ENCODE measurements at places on chromosomes 11 and 22.

DNA sequence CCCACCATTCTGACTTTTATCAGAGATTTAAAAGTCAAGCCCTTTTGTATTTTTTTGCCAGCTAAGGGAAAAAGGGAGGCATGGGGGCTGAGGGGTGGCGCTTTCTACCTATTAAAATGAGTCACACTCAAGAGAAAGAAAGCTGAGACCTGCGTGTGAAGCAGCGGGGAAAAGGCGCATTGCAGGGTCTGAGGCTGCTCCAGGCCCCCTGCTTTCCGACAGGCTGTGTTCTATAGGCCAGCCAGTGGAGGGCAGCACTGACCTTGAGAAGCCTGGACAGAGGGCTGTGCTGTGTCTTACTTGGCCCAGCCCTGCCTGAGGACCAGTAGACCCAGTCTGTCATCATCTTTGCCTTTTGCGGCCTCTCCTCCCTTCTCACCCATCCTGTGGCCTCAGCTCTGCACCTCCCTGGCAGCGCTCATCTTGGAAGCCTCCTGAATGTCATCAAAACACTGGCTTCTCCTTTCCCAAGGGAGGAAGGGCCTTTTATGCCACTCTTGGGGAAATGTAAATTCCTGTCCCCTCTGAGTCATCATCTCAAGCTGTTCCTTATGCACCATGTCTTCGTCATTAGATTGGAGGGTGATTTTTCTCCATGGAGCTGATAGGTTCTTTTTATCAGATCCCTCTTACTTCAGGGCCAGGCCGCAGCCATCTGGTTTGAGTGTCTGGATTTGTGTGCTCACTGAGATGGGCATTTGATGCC, 12.6 kb upstream of the MAPK8IP1 start:
- DNase-seq, result peak; percentile 57

DNA sequence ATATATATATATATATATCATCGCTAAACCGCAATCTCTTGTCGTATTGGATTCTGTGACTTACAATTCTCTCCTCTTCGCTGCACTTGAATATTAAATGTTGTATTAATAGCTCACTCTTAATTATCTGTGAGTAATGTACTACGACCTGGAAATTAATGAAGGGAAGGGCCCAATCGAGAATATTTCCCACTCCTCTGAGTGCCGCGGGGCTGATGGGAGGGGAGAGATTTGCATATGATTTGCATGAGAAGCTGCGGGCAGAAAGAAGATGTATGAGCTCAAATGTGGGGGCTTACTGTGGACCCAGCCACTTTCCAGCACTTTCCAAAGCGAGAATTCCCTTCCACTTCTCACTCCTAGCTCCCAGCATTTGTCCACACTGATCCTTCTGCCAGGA, 141.2 kb downstream of the MN1 start:
- no peak for DNase-seq

GRCh38 chr11:122213171-122213570, 97.2 kb upstream of the BLID start:
- no peak for DNase-seq

DNA sequence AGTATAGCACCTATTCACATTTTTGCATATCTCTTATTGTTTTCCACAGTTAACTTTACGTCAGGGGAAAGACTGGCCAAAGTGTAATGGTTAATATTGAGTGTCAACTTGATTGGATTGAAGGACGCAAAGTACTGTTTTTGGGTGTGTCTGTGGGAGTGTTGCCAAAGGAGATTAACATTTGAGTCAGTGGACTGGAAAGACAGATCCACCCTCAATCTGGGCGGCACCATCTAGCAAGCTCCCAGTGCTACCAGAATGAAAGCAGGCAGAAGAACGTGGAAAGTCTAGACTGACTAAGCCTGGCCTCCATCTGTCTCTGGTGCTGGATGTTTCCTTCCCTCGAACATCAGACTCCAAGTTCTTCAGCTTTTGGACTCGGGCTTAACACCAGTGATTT, 1900.7 kb upstream of the RAG2 start:
- DNase-seq, result no peak

GRCh38 chr11:32304521-32304920, 130.8 kb downstream of the WT1 start:
- no peak for DNase-seq

GRCh38 chr11:122258446-122259194, 142.6 kb upstream of the BLID start:
- no peak for DNase-seq

DNA sequence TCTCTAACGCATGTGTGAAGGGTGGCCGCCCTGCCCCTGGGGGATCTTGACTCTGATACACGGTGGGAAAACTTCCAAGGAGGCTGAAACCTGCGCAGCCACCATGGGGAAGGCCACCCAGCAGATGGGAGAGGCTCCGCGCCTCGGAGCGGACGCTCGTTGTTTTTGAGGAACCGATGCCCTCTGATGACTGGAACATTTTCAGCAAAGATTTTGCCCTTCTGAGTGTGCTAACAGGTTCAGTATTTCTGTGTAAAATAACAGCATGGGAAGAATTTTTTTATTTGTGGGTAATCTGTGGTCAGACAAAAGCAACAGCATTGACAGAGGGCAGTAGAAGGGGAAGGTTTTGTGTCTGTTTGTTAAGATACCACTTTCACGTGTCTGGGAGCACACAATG, 16.7 kb downstream of the MB start:
- no peak for DNase-seq

DNA sequence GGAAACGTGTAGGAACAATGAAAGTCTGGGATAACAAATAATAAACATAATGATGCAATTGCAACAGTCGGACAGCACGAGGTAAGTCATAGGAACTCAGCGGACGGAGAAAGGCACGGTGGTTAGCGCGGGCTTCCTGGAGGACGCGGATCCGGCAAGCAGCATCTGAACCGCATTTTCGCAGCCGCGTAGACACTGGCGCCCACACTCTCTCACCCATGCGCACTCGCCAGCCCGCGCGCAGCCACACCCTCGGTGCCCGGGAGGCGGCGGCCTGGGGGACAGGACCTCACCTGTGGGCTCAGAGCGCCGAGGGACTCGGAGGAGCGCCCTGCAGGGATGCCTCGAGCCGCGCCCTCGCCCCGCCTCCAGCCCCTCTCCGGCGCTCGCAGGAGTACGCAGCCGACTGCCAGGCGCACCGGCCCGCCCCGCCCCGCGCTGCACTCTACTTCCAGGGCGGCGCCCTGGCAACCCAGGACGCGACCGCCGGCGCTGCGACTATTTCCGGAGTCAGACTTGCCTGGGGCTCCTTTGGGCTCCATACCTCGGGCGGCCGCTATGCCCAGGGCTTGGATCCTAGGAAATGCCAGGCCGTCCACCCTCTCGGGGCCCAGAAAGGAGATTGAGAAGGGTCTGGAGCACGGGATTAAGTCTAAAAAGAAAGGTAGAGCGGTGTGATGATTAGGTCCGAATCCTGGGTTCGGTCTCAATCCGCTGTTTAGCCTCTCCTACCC, at the start of gene TTLL1:
TSS of gene TTLL1 (minus strand) at position 408 of the 734 bp plus-strand sequence. CDS start 13,805 bp downstream, outside the sequence.
- DNase-seq, result peak; percentile 81

- no peak for DNase-seq
Measured at GRCh38 chr11:70760416-70761020, 362.2 kb downstream of the CTTN start.

DNA sequence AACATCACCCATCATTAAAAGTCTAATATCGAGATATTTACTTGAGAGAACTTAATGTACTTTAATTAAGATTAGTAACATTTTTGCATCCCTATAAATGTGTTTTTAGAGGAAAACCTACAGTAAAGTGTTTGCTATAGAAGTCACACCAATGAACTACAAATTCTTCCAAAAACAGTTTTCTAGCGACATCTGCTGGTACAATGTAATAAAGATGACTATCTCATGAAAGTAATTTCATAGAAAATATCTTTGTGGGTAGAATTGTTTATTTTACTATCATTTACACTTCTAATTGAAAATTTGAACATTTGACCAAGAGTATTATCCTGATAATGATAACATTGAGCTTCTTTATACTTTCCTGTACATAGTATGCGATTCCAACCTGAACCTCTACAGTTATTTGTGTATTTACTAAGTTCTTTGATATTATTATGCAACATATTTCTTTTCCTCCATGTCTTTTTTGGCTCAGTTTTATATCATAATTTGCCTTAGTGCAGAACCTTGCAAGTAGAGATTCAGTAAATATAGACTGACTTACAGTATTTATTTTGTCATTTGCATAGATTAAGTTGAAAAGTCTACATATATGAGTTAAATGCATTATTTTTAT, 252.7 kb downstream of the TMEM135 start:
- peak; percentile 44 for DNase-seq

DNA sequence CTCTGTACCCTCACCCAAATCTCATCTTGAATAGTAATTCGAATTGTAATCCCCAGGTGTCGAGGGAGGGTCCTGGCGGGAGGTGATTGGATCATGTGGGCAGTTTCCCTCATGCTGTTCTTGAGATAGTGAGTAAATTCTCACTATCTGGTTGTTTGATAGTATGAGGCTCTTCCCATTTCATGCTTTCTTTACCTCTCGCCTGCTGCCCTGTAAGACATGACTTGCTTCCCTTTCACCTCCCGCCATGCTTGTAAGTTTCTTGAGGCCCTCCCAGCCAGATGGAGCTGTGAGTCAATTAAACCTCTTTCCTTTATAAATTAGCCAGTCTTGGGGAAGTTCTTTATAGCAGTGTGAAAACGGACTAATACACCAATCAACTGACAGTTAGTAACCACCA, 60.1 kb downstream of the FAM76B start:
- no peak for DNase-seq

DNA sequence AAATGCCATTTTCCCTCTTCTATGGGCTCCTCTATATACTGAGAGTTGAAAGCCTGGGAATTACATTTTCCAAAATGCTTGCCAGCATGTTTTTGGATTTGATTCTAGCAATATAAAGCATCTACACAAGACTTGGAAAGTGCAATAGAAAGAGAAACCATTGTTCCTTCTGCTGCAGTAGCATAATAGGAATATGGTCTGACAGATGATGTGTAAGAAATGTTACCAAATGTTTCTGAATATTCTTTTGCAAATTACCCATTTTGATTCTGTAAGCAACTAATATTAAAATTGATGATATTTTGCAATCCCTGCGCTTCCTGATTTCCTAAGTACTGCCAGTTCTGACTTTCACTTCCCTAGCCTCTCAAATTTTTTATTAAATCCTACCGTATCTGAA, 61.6 kb downstream of the CASP12 start:
- DNase-seq, result no peak

DNA sequence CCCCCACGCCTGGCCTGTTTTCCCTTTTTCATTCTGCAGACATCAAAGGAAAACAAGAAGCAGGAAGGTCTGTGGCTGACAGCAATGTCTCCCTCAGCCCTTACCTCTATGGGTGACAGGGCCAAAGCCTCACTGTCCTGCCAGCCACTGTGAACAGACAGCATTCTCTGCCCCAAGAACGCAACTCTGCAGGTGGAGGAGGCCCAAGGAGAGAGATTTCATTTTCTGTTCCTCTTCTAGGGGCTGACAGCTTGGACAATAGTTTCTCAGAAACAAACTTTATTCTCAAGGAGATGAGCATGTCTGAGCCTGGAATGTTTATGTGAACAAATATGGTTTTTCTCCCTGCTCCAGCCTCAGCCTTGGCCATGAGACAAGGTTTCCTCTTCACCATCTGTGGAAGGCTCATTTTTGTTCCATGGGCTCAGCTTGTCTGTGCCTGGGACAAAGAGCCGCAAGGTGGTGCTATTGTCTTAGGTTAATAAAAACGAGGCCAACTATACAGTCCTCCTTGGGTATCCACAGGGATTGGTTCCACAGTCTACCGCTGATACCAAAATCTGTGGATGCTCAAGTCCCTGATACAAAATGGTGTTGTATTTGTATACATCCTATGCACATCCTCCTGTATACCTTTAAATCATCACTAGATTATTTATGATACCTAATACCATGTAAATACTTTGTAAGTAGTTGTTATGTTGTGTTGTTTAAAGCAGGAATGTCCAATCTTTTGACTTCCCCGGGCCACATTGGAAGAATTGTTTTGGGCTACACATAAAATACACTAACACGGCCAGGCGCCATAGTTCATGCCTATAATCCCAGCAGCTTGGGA, 5.8 kb downstream of the PIWIL3 start:
- DNase-seq, result peak; percentile 59

- no peak for DNase-seq
Measured at GRCh38 chr11:21133244-21133643, 463.9 kb downstream of the NELL1 start.

- no peak for DNase-seq
Measured at GRCh38 chr11:75810637-75811390, 4.2 kb upstream of the UVRAG start.

DNA sequence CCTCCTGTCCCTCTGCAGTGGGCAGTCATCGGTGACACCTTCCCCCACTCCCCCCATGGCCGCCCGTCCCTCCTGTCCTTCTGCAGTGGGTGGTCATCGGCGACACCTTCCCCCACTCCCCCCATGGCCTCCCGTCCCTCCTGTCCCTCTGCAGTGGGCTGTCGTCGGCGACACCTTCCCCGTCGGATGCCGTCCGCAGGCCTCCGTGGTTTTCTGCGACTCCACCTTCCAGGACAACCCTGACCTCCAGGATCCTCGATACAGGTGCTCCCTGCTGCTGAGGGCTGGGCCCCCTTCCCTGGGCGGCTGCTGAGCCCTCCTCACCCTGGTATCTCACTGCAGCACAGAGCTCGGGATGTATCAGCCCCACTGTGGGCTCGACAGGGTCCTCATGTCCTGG, 2.2 kb downstream of the MIOX start:
- no peak for DNase-seq

- DNase-seq, result no peak
Measured at GRCh38 chr22:46613606-46614021, 6.6 kb upstream of the GRAMD4 start.

Measured in fibroblast of gingiva (primary cell).